Naive thymus-derived CD8-positive, alpha-beta T cell (primary cell): ENCODE measurements at places on chromosomes 3 and 15. TPM values are rescaled to one million over a fixed set of nuclear protein-coding genes. Genes with fewer than 3 reads are reported as not detected.

FSIP1 gene
- 0.44 TPM for polyA plus RNA-seq

RLBP1 gene
- polyA plus RNA-seq: not detected

ANKRD63 gene
- not detected for polyA plus RNA-seq

LRRC31 gene
- polyA plus RNA-seq: not detected

RAB6B gene
- 0.38 TPM for polyA plus RNA-seq

UBP1 gene
- polyA plus RNA-seq: 9.0 TPM

CIDEC gene
- not detected for polyA plus RNA-seq

STX19 gene
- 0.40 TPM for polyA plus RNA-seq
